ENCODE measurements at places on chromosomes 16 and 17.

- H3K36me3 ChIP-seq = no peaks in the 10 kb centered on the region
- H3K4me3 ChIP-seq = no peak overlapping the region
- DNase-seq = no peak
- no peak overlapping the region for H3K27ac ChIP-seq
Measured at GRCh38 chr17:44769230-44769629, 10.4 kb downstream of the ADAM11 start.

DNA sequence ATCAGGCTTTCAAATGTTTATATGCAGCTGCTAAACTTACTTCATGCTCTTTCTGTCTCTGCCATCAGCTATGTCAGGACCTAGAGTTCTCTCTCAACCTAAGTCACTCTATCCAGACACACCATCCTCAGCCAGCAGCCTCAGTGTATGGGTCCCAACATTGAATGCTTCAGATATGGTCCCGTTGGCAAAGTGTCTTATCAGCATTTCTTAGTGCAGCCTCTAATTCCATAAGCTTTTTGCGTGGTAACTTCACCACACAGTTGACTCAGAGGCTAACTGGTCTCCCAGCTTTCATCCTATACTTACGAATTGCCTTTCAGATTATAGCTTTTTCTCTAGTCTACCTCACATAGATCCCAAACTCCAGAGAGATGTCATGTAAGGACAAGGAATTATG is 402.9 kb upstream of the EEF2KMT start:
- H3K36me3 ChIP-seq = no peaks in the 10 kb centered on the region
- no peak overlapping the region for H3K4me3 ChIP-seq
- no peak overlapping the region for H3K27ac ChIP-seq
- H3K27me3 ChIP-seq = no peaks in the 10 kb centered on the region
- DNase-seq = no peak

- no peak overlapping the region for H3K4me3 ChIP-seq
- no peaks in the 10 kb centered on the region for H3K4me1 ChIP-seq
Measured at GRCh38 chr17:40524243-40524965, 23.0 kb upstream of the TNS4 start.

GRCh38 chr17:64216000-64216337 is 47.1 kb downstream of the TEX2 start:
- no peak for DNase-seq
- H3K36me3 ChIP-seq = no peaks in the 10 kb centered on the region
- no peaks in the 10 kb centered on the region for H3K27me3 ChIP-seq
- H3K4me1 ChIP-seq = 0 out of 2 replicates have a peak, but pooled peaks cover 2% of the 10 kb centered on the region

GRCh38 chr17:19390951-19391350 is 4.0 kb upstream of the MFAP4 start:
- no peak overlapping the region for H3K4me3 ChIP-seq
- H3K4me1 ChIP-seq = peaks cover 9% of the 10 kb centered on the region
- H3K36me3 ChIP-seq = no peaks in the 10 kb centered on the region
- no peak for DNase-seq
- H3K27ac ChIP-seq = no peak overlapping the region

GRCh38 chr17:50588391-50589049 is 28.0 kb downstream of the CACNA1G start:
- no peak for DNase-seq
- no peaks in the 10 kb centered on the region for H3K36me3 ChIP-seq
- no peak overlapping the region for H3K4me3 ChIP-seq
- H3K27ac ChIP-seq = no peak overlapping the region

DNA sequence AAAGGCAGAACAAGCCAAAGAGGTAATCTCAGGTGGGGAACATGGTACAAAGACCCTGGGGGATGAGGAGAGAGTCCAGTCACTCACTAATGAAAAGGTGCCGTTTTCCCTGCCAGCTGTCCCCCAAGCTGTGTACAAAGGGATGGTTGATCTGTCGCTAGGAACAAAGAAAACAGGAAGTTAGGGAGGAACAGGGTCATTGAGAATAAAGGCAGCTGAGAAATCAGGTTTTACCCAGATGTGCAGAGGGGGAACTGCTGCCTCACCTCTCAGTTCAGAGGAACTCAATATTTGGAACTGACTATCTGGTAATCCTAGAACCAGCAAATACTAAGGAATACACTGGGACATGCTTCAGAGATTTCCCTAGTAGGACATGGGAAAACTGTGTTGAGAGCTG is 1.5 kb downstream of the RSKR start:
- H3K4me1 ChIP-seq = no peaks in the 10 kb centered on the region
- no peak for DNase-seq
- peaks cover 32% of the 10 kb centered on the region for H3K36me3 ChIP-seq
- no peak overlapping the region for H3K4me3 ChIP-seq
- no peaks in the 10 kb centered on the region for H3K27me3 ChIP-seq
- no peak overlapping the region for H3K27ac ChIP-seq

GRCh38 chr16:27239906-27240655 is 28.5 kb downstream of the NSMCE1 start:
- no peak overlapping the region for H3K27ac ChIP-seq
- no peaks in the 10 kb centered on the region for H3K27me3 ChIP-seq
- no peak for DNase-seq

DNA sequence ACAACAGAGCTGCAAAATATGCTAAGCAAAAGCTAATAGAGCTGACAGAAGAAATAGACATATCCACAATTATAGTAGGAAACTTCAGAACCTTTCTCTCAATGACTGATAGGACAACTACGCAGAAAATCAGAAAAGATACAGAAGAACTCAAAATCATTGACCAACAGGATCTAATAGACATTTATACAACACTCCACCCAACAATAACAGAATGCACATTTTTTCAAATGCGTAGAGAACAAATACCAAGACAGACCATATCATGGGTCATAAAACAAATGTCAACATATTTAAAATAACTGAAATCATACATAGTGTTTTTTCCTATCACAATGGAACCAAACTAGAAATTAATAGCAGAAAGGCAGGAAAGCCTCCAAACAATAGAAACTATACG is 237.4 kb downstream of the C16orf78 start:
- no peaks in the 10 kb centered on the region for H3K27me3 ChIP-seq
- H3K4me1 ChIP-seq = peaks cover 4% of the 10 kb centered on the region
- DNase-seq = no peak
- H3K36me3 ChIP-seq = no peaks in the 10 kb centered on the region
- H3K27ac ChIP-seq = no peak overlapping the region
- no peak overlapping the region for H3K4me3 ChIP-seq

- no peaks in the 10 kb centered on the region for H3K36me3 ChIP-seq
- H3K4me3 ChIP-seq = no peak overlapping the region
- H3K4me1 ChIP-seq = no peaks in the 10 kb centered on the region
- no peak for DNase-seq
- H3K27me3 ChIP-seq = no peaks in the 10 kb centered on the region
Measured at GRCh38 chr17:55743103-55743679, 7.7 kb upstream of the PCTP start.

All from iPS DF 6.9 (cell line).